Smooth muscle cell of the pulmonary artery (primary cell): ENCODE measurements at places on chromosomes 12 and 14. TPM values are rescaled to one million over a fixed set of nuclear protein-coding genes. Genes with fewer than 3 reads are reported as not detected.

Gene PTPRR
- total RNA-seq = 0.78 and 0.92 TPM in 2 replicates

Gene PTCSC3
- not detected in 2 replicates for total RNA-seq

Gene GARIN6
- total RNA-seq = not detected in 2 replicates

Gene C12orf54
- not detected in 2 replicates for total RNA-seq

Gene RPL10L
- total RNA-seq = not detected in 2 replicates

Gene KRT3
- total RNA-seq = not detected in 2 replicates

Gene COA8
- 17.7 and 22.5 TPM in 2 replicates for total RNA-seq

Gene TSHR
- total RNA-seq = under 0.01 TPM in 1 of 2 replicates, not detected in the other

Gene RNASE4
- total RNA-seq = 58.3 and 59.6 TPM in 2 replicates

Gene CDK2
- 8.9 and 20.2 TPM in 2 replicates for total RNA-seq
